ENCODE measurements at places on chromosomes 11 and 22.
A peak's percentile ranks its signal among the peaks of the same experiment; 100 is the strongest.

DNA sequence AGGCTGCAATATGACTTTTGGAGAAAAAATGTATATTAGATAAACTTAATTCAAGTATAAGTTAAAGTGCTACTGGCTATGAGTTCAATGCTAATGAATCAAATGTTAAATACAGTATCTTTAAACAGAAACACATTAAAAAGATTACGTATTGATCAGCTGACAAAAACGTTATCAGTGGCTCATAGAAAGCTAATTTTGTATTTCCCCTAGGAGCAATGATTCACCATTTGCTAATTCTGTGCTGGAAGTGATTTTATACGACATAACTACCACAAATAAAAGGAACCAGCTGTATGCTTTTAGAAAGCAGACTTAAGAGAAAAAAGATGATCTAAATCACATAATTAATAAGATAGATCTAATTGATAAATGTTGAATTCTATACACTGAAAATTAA is 43.6 kb downstream of the MRE11 start:
- peak; percentile 54 for DNase-seq

DNA sequence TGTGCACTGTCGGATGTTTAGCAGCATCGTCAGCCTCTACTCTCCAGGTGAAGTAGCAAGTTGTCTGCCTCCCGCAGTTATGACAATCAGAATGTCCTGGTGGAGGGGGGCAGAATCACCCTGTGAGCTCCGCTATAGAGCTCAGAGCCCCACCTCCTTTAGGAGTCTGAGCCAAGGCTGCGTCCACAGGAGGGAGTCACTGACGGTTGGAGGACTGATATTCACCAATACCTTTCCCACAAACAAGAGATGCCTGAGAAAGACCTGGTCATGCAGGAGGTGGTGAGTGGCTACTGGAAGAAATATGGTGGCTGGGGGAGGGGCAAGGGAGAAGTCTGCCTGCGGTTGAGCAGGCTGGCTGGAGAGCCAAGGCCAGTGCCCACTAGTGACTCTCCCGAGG is 41.7 kb upstream of the ADA2 start:
- no peak for DNase-seq

DNA sequence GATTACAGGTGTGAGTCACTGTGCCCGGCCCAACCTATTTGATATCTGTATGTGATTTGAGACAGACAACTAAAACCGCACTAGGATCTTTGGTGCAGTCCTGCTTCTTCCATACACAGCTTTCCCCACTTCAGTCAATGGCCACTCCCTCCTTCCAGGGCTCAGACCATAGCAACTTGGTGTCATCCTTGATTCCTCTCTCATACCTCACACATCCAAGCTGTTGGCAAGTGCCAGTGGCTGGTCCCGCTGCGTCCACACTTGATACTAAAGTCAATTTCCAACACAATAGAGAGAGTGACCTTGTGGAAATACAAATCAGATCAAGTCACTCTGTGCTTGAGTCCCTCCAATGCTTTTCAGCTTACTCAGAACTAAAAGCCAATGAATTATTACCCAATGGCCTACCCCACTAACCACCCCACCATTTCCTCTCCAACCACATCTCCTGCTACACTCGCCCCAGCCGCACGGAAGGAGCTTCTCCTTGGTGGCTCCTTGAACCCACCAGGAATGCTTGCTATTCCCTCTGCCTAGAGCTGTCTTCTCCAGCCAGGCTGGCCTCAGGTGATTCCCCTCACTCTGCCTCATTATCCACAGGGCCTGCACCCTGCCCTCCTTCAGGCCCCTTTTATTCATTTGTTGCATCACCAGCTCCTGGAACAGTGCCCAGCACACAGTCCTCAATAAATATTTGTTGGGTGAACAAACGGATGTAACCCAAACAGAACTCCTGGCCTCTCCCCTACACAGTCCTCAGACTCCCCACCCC is 12.9 kb downstream of the ABTB2 start:
- no peak for DNase-seq

DNA sequence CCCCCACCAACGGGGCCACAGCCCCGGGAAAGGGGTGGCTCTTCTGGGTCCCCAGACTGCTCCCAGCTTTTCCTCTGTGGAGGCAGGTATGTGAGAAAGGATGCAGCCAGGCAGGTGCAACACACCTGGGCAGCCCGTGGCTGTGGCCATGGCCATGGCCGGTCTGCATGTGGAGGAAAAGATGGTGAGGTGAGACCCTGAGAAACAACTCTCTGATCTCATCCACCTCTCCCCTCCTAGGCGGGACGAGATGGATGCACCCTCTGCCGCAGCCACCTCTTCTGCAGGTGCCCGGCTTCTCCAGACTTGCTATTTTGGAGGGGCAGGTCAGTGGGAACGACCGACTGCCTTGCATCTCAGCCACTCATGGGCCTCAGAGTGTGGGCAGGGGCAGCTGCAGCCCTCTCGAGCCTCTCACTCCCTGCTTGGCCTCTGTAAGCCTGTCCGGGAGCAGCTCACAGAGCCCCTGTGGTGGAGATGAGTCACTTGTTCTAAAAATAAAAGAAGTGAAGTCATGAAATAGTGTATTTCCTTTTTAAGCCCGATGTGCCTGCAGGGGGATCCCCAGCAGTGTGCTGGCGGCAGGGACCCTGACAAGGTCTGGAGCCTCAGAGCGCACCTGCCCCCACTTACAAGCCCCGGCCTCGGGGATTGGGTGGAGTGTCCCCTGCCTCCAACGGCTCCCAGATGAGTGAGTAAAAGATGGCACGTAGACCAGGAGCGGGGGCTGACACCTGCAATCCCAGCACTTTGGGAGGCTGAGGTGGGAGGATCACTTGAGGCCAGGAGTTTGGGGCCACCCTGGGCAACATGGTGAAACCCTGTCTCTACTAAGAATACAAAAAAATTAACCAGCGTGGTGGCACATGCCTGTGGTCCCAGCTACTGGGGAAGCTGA is 10.7 kb downstream of the SMIM38 start:
- DNase-seq, result peak; percentile 86

DNA sequence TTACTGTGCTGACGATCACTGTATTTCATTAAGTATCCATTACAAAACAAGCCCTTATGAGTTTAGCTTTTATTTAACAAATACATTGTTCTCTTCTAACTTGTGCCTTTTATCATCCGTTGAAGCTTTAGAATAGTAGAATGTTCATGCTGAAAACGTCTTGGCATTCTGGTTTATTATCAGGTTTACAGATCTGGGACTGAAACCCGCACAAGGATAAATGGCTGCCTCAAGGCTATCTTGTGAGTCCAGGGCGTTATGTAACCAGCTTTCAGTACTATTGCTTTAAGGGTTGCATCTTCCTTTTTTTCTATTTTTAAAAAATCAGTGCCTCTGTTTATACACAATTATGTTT is 66.6 kb upstream of the PRODH start:
- DNase-seq, result no peak

DNA sequence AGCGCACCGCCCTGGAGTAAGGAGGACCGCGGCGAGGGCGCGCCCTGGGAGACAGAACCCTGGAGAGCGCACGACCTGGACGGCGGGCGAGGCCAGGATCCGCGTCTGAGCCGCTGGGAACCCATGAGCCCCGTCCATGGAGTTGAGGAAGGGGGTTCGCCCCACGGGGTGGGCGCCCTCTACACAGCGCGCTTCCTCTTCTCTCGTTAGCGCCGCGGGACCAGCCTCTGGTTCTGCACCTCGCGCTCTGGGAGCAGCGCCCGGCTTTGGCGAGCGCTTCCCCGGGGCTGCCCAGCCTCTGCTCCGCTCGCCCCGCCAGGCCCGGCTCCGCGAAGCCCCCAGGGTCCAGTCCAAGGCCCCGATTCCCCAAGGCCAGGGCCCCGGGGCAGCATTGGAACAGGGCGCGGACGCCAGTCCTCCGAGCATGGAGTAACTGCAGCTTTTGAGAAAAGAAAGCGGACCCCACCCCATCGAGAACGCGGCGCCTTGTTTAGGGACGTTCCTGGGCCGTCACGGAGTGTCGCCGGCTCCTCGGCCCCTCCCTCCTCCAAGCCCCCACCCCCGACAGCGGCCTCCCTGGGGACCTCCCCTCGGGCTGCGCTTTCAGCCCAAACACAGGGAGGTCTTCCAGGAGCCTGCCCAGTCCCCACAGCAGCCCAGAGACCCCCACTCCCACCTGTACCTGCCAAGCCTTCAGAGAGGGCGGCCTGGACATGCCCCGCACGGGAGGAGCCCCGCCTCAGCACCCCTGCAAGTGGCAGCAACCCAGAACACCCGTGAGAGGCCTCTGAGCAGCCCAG is 56.2 kb downstream of the BRD1 start:
- no peak for DNase-seq

- no peak for DNase-seq
Measured at GRCh38 chr22:17820879-17821439, 46.7 kb upstream of the BID start.

DNA sequence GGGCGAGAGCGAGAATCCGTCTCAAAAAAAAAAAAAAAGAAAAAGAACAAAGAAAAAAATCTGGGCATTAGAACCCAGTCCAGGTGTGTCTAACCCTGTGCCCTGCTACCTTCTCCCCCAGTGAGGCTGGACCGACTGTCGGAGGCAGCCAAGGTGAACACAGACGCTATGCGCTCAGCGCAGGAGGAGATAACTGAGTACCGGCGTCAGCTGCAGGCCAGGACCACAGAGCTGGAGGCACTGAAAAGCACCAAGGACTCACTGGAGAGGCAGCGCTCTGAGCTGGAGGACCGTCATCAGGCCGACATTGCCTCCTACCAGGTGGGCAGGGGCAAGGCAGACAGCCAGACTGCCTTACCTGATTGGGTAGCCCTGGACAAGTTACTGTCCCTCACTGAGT is 3.2 kb downstream of the NEFH start:
- no peak for DNase-seq

- DNase-seq, result no peak
Measured at GRCh38 chr11:10692531-10693115, 932 bp downstream of the IRAG1 start.

DNA sequence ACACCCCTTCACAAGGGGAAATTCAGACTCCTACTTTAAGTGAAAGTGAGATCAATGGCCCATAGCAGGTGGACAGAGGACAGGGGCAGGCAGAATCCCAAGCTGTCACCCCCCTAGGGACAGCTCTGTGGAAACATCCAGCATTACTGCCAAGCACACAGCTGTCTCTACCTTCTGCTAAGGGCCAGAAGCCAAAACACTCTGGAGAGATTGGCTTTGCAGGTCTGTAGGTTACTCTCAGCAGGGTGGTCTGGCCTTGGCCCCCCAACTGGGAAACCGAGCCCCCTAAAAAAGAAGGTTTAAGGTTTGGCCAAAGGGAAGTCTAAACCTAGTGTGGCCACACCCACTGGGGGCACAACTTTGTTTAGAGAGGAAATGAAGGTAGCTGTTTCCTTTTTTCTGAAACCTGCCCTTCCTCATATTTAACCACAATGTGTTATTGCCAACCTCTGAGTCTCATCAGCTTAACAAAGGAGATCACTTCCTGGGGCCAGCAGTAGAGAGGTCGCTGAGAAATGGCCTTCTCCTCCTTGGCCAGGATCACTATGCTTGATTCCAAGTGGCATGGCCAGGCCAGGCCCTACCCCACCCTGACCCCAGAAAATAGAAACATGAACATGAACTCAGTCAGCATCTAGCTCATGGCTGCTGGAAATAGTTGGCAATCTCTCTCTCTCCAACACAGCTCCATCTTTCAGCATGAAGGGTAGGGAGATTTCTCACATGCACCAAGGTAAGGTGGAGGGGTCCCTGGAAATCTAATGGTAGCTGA is 25.9 kb upstream of the SCARF2 start:
- DNase-seq, result peak; percentile 59

DNA sequence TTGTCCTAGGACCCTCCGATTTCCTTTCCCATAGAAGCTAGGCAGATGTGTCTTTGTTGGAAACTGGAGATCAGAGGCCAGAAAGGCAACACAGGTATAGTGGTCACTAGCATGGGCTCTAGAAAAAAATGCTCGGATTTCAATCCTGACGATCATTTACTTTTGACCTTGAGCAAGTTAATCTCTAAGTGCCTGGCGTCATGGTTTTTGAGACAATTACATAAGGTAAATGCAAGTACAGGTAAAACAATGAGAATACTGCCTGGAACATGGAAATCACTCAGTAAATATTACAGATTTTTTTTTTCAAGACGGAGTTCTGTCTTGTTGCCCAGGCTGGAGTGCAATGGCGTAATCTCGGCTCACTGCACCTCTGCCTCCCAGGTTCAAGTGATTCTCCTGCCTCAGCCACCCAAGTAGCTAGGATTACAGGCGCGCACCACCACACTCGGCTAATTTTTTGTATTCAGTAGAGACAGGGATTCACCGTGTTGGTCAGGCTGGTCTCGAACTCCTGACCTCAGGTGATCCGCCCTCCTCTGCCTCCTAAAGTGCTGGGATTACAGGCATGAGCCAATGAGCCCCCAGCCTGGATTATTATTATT is 1.1 kb upstream of the DENND5A start:
- DNase-seq, result no peak

DNA sequence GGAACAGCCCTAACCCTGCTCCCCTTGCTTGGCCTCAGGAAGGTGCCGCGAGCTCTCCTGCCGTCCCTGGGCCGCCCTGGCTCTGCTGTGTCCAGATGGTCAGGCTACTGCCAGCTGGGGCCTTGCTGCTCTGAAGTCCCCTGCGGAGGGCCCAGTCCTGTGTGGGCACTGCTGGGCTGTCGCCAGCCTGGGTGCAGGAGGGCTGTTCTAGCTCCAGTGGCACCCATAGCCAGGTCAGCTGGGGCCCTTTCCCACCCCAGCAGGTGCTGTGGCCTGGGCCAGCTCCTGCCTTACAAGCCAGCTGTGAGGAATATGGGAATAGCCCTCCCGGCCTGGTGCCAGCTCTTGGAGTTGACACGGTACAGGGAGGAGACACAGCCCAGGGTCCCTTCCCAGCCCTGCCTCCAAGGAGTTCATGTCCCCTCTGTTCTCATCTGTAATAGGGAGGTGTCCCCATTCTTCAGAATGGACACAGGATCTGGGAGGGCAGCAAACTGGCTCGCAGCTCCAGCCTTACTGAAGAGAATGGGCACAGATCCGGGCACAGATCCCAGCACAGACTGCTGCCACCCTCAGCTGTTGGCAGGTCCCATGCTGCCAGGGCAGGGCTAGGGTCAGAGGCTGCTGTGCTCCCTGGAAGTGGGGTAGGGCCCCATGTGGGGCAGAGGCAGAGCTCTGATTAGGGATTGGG is 3.9 kb downstream of the DERL3 start:
- DNase-seq, result no peak

DNA sequence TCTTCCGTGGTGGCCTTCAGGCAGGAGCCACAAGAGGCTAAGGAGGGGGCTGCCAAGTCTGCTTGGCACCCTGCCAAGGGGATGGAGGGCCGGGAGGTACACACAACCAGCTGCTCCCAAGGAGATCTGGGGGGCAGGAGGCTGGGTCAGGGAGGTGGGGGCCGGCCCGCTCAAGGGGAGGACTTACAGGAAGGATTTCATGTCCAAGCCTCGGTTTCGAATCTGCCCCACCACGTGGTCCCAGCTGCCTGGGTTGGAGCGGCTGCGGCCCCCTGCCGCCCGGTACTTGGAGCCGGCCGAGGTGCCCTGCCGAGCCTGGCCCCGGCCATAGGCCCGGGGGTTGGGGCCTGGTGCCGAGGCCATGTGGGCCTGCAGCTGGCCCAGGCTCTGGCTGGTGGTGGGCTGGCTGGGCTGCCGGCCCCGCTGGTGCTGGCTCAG is 33.5 kb downstream of the LRRC10B start:
- no peak for DNase-seq

GRCh38 chr11:126140926-126141280 is 70.5 kb downstream of the RPUSD4 start:
- no peak for DNase-seq
